ENCODE measurements at places on chromosomes 4 and X. TPM values are rescaled to one million over a fixed set of nuclear protein-coding genes. Genes with fewer than 3 reads are reported as not detected.

GRCh38 chrX:134847133-134847532, 143.7 kb upstream of the SMIM10 start:
- DNase-seq: no peak

DNA sequence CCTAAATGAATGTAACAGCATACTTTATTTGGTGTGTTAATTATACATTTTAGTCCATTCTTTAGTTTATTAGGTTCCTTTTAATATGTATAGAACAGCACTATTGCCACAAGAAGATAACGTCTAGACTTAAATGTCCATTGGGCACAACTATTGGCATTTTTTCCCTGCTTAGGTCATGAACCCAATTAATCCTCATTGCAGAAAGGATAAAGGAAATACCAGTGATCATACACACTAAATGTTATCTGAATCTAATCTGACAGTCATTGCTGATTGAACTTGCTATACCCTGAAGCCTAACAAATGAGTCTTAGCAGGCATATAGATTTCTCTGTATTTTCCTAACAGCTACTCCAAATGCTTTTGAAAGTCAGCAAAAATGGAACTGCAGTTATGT, 2250.0 kb upstream of the AGA start:
- no peak for DNase-seq

DNA sequence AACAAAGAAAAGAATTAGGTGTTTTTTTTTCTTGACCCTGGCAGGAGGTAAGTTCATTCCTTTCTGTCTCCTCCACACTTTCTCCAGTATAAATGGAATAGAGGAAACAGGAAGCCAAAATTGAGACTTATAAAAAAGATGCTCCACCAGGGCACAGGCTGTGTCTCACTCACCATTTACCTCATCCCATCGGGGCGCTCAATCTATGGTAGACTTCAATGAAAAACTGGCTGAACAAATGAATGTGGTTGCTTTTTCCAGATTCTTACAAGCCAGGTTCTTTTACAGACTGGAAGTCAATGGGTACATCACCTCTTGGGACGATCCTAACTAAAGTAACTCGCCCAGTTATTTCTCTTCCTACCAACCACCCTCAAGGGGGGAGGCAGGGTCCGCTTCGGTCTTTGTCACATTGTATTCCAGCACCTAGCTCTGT, 685 bp downstream of the COMMD8 start:
- no peak for DNase-seq

GRCh38 chrX:69615342-69615741, 571 bp upstream of the EDA start:
- DNase-seq: no peak

RHOXF1 gene
- not detected for total RNA-seq

- DNase-seq: no peak
These were observed 50.8 kb upstream of the NPFFR2 start for GRCh38 chr4:71980976-71981375.

- no peak for DNase-seq
These were observed 70.1 kb downstream of the PJA1 start for GRCh38 chrX:69094977-69095669.

Measured in glomerular endothelial cell (primary cell).